ENCODE measurements at places on chromosomes 11 and 22.

DNA sequence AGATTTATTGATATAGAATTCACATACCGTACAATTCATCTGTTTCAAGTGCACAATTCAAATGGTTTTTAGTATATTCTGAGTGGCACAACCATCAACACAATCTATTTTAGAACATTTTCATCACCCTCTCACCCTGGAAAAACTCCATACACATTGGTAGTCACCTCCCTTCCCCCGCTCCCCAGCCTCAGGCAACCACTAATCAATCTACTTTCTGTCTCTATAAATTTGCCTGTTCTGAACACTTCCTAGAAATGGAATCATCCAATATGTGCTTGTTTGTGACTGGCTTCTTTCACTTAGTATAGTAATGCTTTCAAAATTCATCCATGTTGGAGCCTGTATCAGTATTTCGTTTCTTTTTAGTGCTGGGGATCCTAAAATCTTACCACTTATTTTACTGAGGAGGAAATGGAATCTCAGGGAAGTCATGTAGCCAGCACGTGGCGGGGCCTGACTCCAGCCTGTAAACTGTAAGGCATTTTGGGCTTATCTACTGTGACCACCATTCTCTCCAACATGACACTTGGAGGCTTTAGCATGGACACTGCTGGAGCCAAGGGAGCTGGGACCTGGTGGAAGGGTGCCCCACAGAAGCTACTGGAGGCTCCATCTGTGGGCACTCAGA is 905 bp upstream of the UCP3 start:
- DNase-seq: no peak

DNA sequence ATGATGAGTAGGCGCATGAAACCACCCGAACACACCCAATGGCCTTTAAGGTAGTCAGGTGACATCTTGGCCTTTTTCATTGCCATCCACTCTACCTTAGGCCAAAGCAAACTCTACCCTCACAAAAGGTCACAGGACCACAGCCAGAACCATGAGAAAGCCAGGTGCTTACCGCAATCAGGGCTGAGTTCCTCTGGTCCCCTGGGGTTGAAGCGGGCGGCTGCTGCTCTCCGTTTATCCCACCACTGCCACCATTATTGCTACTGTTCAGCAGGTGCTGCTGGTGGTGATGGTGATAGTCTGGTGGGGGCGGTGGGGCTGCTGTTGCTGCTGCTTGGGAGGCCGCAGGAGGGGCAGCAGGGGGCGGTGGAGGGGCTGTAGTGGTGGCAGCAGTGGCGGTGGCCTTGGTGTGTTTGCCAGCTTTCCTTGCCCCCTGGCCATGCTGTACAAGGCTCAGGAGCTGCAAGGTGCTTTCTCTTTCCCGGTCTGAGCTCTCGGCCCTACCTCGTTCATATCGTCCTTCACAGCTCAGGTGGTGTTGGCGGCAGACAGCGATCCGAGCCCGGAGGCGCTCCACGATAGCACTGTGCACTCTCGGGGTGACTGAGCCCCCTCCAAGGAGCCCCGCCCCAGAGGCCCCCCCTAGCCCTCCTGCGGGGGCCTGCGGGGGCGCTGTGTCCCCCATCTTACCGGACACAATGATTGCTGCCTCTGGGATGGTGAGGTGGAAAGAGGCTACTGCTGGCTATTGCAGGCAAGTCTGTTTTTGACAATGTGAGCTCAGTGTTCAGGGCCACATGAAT is 1.6 kb downstream of the MAML2 start:
- peak; percentile 60 for DNase-seq

DNA sequence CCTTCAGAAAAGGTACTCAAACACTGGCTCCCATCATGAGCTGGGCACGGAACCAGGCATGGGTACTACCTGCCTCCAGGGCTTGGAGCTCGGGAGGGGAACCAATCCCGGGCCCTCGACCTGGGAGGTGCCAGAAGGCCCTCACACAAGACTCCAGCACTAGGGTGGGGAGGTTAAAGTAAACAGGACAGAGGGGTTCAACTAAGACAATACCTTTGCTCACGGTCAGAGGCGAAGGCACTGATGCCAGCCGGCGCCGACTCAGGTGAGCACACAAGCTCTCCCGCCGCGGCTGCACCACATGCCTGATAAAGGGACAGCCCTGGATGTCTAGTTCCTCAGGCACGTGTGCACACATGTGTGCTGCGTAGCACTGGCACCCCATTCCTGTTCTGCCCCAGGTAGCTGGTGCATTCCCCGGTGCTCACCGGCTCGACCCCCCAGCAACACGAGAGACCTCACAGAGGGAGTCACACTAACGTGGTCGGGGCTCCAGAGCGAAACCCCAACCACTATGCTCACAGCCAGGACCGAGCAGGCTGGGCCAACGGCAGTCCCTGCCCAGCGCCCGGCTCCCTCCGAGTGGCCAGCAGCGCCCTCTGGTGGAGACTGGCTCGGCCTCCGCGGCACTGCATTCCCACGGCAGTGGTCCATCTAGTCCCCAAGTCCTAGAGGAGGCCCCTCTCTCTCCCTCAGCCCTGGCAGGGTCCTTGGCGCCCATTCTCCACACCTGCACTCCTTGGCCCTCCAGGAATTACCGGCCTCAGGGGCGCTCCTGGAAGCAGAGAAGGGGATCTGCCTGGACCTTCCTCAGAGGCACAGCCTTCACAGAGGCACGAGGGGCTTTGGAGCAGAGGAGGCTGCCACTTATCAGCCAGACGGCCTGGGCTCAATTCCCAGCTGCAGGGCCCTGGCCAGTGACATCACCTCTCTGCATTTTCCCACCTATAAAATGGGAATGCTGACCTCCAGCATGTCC is 28.8 kb upstream of the MOB2 start:
- peak; percentile 72 for DNase-seq

GRCh38 chr11:63961608-63962412 is 12.6 kb upstream of the COX8A start:
- peak; percentile 44 for DNase-seq

GRCh38 chr22:48782326-48782725 is 1045.3 kb downstream of the BRD1 start:
- no peak for DNase-seq

DNA sequence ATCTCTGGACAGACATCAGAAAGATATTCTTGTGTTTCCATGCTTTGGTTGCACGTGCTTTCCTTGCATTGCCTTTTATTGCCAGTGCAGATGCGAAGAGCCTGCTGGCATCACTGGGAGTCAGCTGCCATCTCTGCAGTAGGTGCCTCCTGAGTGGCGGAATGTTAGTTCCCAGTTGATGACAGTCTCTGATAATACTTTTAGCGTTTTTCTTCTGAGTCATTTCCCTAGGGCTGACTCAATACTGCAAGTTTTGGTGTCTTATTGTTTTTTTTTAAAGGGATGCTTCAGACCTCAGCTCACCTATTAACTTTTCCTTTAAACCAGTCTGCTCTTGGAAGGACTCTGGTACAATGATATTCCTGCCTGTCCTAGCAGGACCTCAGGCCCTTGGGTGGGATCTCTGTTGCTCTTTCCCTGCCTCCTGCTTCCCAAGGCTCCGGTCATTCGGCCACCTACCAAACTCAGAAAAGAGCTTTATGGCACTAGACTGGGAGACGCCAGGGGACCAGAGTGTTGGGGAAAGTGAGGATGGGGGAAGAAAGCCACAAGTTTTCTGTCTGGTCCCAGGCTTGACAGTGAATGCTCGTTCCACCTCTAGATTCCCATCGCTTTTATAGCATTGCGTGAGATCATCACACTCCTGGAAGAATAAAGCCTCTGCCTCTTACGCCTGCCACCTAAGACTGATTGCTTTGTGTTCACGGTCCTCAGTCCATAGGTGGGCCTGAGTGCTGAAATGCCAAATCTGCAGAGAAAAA is 308.7 kb downstream of the DDX10 start:
- DNase-seq: no peak

GRCh38 chr22:19068784-19069271 is 53.4 kb downstream of the DGCR2 start:
- DNase-seq: no peak

- DNase-seq: no peak
Measured at GRCh38 chr11:65366340-65366773, 11.8 kb downstream of the TIGD3 start.

GRCh38 chr11:11706028-11706427 is 84.2 kb upstream of the GALNT18 start:
- no peak for DNase-seq

DNA sequence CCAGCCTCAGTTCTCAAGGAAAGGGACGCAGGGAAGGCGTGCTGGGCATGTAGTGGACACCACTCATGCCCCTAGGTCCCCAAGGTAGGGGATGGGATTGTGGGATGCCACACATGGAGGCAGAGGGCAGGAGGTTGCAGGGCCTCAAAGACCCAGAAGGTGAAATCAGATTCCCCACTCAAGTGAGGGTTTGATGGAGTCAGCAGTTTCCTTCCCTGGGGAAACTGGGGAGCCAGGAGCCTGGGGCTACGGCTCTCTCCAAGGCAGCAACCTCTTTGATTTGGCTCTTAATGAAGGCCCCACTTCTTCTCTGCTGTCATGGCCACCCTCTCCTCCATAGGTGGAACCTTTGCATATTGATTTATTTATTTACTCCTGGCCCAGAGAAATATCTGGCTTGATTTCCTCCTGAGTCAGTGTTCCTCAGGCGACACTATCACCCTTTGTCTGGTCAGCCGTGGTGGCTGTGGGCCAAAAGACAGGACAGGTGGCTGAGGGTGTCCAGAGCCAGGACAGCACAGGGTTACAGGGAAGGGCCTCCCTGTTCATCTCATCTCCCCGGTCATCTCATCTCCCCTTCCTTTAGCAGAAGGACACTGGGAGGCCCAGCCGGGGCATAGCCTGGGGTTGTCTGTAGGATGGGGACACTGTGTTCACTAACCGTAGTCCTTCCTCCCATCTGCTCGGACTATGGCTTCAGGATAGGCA is 9.6 kb downstream of the GNAZ start:
- no peak for DNase-seq

Data from CD4-positive, alpha-beta T cell (primary cell).